ENCODE measurements at places on chromosomes 1 and 21. TPM values are rescaled to one million over a fixed set of nuclear protein-coding genes. Genes with fewer than 3 reads are reported as not detected.

GRCh38 chr1:1432951-1433803 is 2.3 kb upstream of the VWA1 start:
- peak; percentile 94 for DNase-seq

- no peak for DNase-seq
Observed at GRCh38 chr1:52403566-52404115, 582 bp downstream of the ORC1 start.

DNA sequence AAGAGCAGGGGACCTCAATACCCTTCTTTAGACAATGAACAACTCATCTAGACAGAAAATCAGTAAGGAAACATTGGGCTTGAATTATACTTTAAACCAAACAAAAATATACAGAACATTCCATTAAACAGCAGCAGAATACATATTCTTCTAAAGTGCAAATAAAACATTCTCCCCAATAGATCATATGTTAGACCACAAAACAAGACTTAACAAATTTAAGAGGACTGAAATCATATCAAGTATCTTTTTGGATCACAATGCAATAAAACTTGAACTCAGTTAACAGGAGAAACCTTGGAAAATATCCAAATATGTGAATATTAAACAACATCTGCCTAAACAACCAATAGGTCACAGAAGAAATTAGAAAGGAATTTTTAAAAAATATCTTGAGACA is 47.7 kb upstream of the HP1BP3 start:
- no peak for DNase-seq

- DNase-seq: no peak
Observed at GRCh38 chr1:11787804-11788436, 17.8 kb downstream of the MTHFR start.

DNA sequence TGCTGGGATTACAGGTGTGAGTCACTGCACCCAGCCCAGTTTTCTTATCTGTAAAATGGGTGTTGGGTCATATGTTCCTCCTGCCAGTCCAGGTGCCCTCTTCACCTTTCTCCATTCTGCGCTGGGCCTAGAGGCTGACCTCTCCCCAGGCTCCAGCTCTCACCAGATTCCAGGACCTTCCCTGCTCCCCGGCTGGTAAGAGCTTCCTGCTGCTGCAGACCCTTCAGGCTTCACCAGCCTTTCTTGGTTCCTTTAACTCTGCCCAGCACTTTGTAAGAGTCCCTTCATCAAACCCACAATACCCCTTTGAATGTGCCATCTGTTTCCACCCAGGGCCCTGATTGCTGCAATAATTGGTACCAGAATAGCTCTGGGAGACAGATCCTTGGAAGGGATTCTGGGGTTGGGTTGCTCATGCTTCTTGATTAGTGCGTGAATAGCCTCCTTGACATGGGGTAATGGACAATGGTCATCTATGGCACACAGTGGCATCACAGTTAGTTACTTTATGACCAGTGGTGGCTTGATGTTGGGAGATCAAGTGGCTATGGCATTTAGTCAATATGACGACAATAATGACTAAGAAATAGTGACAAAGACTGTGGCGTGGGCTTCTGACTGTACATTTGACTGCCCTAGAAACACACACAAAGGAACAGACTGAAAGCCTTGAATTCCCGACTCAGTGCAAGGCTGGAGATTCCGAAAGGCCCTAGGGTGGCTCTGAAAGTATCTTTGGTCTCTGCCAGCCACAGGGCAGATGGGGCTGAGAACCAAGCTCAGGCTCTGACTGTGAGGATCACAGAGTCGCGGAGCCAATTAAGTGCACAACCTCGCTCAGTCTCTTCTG is 67.3 kb downstream of the SLC9A1 start:
- DNase-seq: no peak

- DNase-seq: no peak
Observed at GRCh38 chr1:212856755-212857154, 1.3 kb upstream of the FLVCR1 start.

- no peak for DNase-seq
Observed at GRCh38 chr1:199490769-199491527, 536.6 kb upstream of the NR5A2 start.

GRCh38 chr1:76901158-76901767 is 34.0 kb downstream of the ST6GALNAC5 start:
- no peak for DNase-seq

DNA sequence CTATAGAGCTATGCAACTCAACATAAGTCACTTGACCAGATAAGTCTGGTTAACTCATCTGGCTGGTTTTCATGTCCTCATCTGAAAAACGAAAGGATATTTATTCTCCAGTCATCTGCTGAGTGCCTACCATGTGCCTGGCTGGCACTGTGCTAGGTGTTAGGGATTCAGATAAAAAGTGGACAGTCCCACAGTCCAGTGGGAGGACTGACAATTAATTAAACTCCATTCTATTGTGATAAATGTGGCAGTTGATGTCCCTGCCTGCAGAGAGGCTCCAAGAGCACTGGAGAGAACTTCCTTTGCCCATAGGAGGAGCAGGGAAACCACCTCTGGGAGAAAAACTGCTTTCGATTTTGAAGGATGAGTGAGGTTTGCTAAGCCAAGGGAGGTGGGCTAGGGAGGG is 5.4 kb downstream of the NUAK2 start:
- no peak for DNase-seq

DNA sequence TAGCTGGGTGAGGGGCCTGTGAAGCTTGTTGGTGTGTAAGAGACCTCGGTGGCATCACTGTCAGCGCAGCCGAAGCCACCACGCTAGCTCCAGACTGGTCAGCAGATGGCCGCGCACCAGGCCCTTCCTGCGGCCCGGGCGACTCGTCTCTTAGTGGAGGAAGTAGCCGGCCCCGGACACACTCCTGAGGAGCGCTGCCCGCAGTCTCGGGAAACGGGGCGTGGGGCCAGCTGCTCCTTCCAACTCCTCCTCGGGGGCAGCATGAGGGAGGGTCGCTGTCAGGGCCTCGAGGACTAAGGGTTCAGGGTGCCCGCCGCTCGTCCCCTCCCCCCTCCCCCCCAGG is 20.4 kb downstream of the H3-3A start:
- DNase-seq: no peak

GRCh38 chr1:160541622-160542302 is 18.7 kb upstream of the SLAMF6 start:
- DNase-seq: no peak

DNA sequence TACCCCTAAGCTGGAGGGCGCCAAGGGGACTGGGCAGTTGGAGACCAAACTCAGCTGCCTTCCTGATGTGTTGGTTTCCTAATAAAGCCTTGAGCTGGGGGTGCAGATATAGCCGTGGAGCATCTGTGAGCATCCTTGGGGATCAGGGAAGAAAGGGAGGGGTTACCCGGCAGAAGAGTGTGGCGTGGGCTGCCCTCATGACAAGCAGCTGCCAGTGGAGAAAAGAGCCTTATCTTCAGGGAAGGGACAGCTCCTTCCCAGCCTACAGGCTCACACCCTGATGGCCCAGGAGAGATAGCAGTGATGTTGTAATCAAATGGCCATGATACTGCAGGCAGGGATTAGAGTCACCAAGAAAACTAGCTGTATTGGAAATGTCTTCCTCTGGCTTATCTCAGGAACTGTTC is 10.8 kb upstream of the NFASC start:
- DNase-seq: no peak

DNA sequence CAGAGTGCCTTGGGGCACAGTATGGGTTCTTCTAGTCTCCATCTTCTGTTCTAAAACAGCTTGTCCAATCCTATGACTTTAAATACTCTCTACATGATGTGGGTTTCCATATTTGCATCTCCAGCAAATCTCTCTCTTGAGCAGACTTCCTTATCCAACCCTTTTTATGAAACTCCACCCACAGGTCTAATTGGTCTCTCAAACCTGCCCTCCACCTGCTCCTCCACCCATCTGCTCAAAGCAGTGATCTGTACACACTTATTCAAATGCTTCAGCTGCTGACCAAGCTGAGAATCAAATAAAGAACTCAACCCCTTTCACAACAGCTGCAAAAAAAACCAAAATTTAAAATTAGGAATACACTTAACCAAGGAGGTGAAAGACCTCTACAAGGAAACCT is 11.5 kb downstream of the MCOLN2 start:
- no peak for DNase-seq

DNA sequence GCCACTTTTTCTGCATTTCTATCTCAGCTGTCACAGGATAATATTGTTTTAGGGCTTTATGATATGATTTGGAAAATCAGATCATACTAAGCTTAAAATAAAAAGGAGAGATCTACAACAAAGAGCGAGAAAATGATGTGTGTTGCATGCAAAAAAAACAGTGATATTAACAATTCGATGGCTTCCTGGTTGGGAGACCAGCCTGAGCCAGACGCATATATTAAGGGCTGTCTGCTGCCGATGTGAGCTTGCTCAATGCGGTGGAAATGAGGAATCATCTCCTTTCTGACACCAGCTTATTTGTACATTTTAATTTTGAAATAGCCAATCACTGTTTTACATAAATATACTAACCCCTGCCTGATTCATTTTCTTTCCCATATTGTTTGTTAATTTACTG is 862.6 kb downstream of the USP25 start:
- DNase-seq: no peak

DNA sequence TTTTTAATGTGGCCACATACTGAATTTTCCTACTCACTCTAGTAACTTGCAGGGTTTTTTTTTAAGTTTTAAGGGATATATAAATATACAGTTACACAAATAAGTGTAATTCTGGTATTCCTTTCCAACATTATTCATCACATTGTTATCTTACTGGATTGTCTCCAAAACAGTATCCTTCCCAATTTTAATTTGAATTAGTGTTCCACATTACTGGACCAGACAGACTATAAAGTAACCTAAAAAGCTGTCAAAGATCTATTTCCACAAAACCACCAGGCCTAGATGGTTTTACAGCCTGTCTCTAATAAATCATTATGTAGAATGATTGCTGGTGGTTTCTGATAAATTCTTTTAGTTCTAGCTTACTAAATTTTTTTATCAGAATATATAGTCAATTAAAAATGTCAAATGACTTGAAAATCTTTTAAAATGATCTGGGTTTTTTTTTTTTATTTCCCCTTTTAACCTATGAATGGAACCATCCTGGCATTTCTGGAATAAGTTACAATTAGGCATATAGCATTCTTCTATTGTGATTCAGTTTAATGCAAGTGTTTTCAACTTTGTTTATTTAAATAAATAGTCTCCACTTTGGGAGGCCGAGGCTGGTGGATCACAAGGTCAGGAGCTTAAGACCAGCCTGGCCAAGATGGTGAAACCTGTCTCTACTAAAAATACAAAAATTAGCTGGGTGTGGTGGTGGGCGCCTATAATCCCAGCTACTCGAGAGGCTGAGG is 59.3 kb downstream of the PACC1 start:
- DNase-seq: no peak

DNA sequence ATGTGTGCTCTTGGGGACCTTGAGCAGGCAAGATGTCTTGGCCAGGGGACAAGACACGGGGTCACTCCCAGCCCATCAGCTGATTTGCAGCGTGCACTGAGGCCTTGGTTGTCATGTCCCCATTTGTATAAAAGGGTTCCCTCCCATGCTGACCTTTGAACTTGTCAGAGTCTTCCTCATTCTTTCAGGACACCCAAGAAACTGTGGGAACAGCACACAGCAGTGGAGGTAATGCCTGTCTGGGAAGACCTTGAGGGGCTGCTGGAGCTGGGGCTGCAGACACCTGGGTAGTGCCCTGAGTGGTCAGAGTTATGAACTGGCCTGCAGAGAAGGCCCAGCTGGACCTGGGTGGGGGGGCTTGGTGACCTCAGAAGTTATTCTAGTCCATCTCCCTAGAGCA is 46.4 kb downstream of the FAAH start:
- no peak for DNase-seq

GRCh38 chr1:186896211-186896610 is 67.5 kb downstream of the PLA2G4A start:
- DNase-seq: no peak

DNA sequence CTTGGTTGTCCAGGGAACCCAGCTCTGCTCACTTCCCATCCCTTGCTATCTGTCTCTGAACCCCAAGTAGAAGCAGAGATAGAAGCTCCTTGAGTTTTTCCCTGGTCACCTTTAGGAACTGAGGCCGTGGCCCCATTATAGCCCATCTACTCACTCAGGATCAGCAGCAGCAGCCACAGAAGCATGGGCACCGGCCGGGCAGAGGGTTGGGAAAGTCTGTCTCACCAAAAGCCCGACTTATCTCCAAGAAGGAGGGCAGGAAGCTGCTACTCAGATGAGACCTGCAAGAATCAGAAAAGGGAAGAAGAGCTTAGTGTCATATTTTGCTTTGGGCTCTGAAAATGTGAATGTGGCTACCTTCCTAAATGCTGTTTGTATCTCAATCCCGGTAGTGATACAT is 264 bp downstream of the FCRL3 start:
- DNase-seq: no peak

- DNase-seq: no peak
Observed at GRCh38 chr1:158075078-158075477, 81.6 kb downstream of the KIRREL1 start.

DNA sequence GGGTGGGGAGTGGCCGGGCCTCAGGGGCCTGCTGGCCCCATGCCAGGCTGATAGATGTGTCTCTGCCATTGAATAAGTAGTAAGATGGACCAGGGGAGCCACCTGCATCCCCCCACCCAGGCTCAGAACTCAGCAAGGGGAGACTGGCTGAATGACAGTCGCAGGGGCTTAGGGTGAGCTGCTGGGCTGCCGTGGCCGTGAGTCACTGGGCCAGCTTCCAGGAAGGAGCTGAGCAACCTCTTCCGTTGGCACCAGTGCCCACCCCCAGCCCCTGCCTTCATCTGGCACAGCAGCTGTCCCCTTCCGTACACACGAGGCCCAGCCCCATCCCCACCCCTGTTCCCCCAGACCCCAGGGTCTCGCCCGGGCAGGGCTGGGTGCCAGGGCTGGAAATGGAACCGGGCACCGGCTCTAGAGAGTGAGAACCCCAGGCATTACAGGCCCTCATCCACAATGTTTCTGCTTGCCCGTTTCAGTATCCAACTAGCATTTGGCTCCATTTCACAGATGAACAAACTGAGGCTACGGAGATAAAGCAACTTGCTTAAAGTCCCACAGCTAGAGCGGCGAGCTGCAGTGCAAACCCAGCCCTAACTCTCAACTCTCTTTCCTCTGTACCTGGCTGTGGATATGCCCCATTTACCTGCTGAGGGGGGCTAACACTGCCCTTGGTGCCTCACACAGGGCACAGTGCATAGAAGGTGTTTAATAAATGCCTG is 10.2 kb downstream of the WNT4 start:
- no peak for DNase-seq

DNA sequence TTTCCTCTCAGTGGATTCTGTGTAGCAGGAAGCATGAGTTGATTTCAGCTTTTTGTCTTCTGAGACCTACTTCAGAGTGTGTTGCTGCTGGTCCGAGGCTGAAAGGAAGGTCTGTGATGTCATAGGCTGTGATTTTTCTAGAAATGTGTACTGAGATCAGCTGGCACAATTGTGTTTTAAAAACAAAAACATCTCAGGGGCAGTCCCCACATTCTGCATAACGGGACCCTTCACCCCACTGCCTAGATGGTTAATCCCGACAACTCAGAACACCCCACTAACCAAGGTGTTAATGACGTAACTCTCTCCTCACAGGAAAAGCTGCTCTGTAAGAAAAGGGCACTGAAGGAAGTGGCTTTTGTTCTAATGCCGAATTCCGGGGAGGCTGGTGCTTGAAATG is 59.8 kb upstream of the PPP2R5A start:
- DNase-seq: no peak

The ADGRL2 gene
- total RNA-seq: 83.7 TPM

The TTC22 gene
- total RNA-seq: under 0.01 TPM

The SPATA6 gene
- total RNA-seq: 12.4 TPM

The TRNP1 gene
- total RNA-seq: 50.3 TPM

The ADAMTS5 gene
- total RNA-seq: 14.5 TPM

The GJA8 gene
- not detected for total RNA-seq

The VAMP4 gene
- 14.5 TPM for total RNA-seq

The ITLN1 gene
- total RNA-seq: 0.66 TPM

The LAMB3 gene
- 0.42 TPM for total RNA-seq

All from esophagus muscularis mucosa (tissue), 4 donors.